CD8-positive, alpha-beta T cell (primary cell): ENCODE measurements at places on chromosomes 7 and 10.

DNA sequence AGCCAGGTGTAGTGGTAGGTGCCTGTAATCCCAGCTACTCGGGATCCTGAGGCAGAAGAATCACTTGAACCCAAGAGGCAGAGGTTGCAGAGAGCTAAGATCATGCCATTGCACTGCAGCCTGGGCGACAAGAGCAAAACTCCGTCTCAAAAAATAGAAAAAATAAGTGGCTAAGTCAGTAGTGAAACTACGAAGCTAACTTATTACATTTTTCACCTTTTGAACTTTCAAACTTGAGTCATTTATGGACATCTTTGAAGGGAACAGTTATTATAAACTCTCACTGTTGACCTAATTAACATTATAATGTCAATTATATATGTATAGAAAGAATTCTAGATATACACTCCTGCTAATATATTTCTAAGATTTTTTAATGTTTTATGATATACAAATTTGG, 541.5 kb upstream of the C7orf33 start:
- DNase-seq, result no peak

- DNase-seq, result no peak
These were observed 47.2 kb upstream of the SEMA3E start for GRCh38 chr7:83696101-83696500.

DNA sequence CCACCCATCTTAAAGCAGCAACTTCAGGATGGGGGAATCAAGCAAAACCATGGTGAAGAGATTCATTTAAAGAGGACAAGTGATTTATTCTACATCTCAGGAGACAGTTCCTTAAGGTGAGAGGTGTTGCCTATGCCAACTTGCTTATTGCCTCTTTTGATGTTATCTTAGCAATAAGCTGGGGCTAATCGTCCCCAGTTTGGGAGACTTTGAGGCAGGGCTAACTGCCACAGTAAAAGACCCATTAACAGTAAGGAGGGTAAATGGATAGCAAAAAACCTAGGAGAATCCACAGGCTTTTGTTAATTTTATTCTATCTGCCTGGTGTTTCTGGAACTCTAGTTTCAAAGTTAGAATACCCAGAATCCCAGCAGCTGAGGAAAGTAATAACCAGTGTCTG, 22.1 kb upstream of the HERPUD2 start:
- DNase-seq, result no peak

GRCh38 chr10:46002916-46003693, 27.3 kb downstream of the NCOA4 start:
- DNase-seq, result no peak
